ENCODE measurements at places on chromosomes 7 and 10.

- no peaks in the 10 kb centered on the region for H3K4me1 ChIP-seq
- no peak overlapping the region for H3K27ac ChIP-seq
- no peaks in the 10 kb centered on the region for H3K36me3 ChIP-seq
- H3K27me3 ChIP-seq = no peaks in the 10 kb centered on the region
- no peak for DNase-seq
These were observed 271.4 kb upstream of the GRM3 start for GRCh38 chr7:86372262-86372661.

GRCh38 chr7:155709453-155709852 lies 65.0 kb downstream of the RBM33 start:
- no peaks in the 10 kb centered on the region for H3K4me1 ChIP-seq
- no peak overlapping the region for H3K27ac ChIP-seq
- DNase-seq = no peak
- H3K4me3 ChIP-seq = no peak overlapping the region

- peaks cover 21% of the 10 kb centered on the region for H3K27me3 ChIP-seq
- H3K4me3 ChIP-seq = peak overlapping the region; percentile 39
- peak overlapping the region; percentile 41 for H3K27ac ChIP-seq
- peaks cover 6% of the 10 kb centered on the region for H3K4me1 ChIP-seq
- DNase-seq = no peak
- H3K36me3 ChIP-seq = no peaks in the 10 kb centered on the region
These were observed 99.0 kb downstream of the CAMK1D start for GRCh38 chr10:12448340-12448728.

- H3K27me3 ChIP-seq = no peaks in the 10 kb centered on the region
- no peaks in the 10 kb centered on the region for H3K4me1 ChIP-seq
- no peaks in the 10 kb centered on the region for H3K36me3 ChIP-seq
- H3K4me3 ChIP-seq = no peak overlapping the region
These were observed 307.4 kb upstream of the LRGUK start for GRCh38 chr7:133819695-133820094.

DNA sequence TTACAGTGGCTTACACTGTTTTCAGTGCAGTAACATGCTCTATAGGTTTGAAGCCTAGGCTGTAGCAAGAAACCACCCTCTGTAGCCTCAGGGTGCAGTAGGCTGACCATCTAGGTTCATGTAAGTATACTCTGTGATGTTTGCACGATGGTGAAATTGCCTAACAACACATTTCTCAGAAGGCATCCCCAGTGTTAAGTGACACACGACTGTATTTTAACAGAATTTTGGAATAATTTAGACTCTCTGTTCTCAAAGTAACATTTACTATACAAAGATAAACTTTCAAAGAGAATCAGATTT lies 44.6 kb upstream of the BHLHA15 start:
- no peak overlapping the region for H3K27ac ChIP-seq
- no peak overlapping the region for H3K4me3 ChIP-seq
- H3K4me1 ChIP-seq = no peaks in the 10 kb centered on the region
- H3K36me3 ChIP-seq = no peaks in the 10 kb centered on the region

- H3K27ac ChIP-seq = no peak overlapping the region
- no peak for DNase-seq
- no peaks in the 10 kb centered on the region for H3K27me3 ChIP-seq
- H3K4me1 ChIP-seq = no peaks in the 10 kb centered on the region
- H3K36me3 ChIP-seq = no peaks in the 10 kb centered on the region
- H3K4me3 ChIP-seq = no peak overlapping the region
These were observed 15.9 kb downstream of the DYNC1I1 start for GRCh38 chr7:95788258-95788657.

DNA sequence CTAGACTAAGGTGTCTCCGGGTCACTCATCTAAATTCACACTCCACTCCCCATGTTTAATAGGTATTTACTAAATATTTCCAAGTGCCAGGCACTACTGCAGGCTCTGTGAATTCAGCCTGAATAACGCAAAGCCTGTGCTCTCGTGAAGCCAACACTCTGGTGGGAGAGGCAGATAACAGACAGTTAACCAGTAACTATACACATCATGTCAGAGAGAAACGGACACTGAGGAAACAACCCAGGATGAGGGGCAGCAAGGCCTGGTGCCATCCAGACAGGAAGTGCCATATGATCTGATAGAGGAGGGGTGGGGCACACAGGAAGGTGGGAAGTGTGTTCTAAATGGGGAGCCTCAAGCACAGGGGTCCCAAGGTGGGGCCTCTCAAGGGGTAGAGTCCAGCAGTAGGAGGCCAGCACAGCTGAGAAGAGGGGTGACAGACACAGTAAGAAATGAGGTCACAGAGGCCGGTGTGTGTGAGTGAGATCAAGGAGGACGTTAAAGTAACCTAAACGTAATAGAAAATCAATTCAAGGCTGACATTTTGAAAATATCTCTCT lies 85.3 kb downstream of the LARP4B start:
- no peak overlapping the region for H3K4me3 ChIP-seq
- no peaks in the 10 kb centered on the region for H3K27me3 ChIP-seq
- peaks cover 18% of the 10 kb centered on the region for H3K4me1 ChIP-seq
- H3K36me3 ChIP-seq = peaks cover 31% of the 10 kb centered on the region

DNA sequence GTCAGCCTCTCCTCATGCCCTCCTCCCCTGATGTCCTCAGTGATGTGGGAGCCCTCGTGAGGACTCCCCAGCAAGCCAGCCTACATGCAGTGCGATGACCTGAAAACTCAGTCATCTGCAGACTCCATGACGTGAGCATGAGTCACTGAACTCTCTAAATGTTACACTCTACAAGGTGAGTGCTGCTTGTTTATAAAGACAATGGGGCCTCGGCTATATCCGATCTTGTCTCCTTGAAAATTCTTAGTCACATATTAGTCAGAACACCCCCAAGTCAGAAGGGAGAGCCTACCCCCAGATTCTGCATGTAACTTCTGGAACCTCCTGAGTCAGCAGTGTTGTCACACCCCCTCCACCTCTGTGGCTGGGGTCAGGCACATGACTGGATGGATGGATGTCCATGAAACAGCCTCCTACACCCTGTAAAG lies 673.8 kb downstream of the INHBA start:
- H3K36me3 ChIP-seq = no peaks in the 10 kb centered on the region
- DNase-seq = peak; percentile 97
- H3K4me3 ChIP-seq = no peak overlapping the region
- H3K27me3 ChIP-seq = no peaks in the 10 kb centered on the region
